ENCODE measurements at places on chromosomes 1 and 21.

GRCh38 chr1:54114955-54115354 lies 37.8 kb downstream of the CDCP2 start:
- DNase-seq, result no peak

- no peak for DNase-seq
Observed at GRCh38 chr1:44497422-44498170, 92.5 kb downstream of the RNF220 start.

GRCh38 chr1:54585181-54586066 lies 37.4 kb downstream of the ACOT11 start:
- DNase-seq, result no peak

DNA sequence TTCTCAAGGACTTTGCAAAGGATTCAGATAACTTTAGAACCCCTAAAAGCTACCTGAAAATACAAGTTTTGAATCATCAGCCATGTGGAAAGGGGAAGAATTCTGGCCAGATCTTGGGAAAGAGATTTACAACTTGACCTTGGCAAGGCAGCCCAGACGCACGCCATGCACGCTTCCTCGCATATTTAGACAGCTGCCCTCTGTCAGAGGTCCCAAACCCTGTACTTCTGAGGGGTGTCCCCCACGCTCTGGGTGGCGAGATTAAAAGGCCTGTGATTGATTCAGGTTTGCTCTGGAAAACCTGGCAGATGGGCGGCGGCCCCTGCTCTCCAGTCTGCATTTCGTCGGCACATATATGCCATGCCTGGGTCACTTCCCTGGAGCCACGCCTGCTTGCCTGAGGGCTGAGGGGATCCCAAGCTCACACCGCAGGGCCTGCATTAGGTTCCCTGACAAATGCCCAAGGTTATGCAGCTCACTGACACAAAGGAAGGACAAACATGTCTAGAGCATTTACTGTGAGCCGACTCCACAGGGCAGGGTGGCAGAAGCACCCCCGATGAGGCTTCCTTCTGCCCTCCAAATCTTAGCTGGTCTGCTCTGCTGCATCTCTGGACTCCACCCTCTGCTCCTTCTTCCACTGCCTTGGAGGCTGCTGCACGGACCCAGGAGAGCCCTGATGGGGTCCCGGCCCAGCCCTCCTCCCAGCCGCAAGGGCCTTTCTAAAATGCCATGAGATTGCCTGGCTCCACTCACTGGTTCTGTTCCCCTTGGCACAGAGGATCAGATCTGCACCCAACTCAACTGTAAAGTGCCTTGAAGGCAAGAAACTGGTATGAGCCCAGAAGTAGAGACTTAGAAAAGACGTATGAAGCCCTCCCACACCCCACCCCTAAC lies 103.9 kb downstream of the BCAR3 start:
- DNase-seq, result no peak

DNA sequence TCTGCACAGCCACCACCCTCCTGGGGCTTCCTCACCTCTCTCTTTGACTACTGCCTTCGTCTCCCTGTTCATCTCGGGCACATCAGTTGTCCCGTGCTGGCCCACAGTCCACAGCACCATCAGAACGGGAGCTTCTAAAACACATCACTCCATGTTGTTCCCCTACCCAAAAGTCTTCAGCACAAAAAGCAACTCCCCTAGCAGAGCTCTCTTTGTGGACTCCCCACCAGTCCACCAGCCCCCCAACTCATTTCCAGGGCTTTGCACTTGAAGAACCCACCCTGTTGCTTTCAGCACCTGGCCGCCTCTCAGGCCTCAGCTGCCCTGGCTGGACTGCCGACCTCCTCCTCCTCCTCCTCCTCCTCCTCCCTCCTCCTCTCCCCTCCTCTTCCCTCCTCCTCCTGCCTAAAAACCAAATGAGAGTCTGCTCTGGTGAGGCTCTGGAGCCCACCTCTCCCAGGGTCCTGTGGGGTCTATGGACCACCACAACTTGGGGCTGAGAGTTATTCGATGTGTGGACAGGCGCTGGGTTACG lies 251.2 kb upstream of the VAMP3 start:
- no peak for DNase-seq

GRCh38 chr21:15743593-15743992 lies 13.8 kb downstream of the USP25 start:
- no peak for DNase-seq

- peak; percentile 32 for DNase-seq
Observed at GRCh38 chr1:25246600-25247023, 642 bp downstream of the RSRP1 start.

DNA sequence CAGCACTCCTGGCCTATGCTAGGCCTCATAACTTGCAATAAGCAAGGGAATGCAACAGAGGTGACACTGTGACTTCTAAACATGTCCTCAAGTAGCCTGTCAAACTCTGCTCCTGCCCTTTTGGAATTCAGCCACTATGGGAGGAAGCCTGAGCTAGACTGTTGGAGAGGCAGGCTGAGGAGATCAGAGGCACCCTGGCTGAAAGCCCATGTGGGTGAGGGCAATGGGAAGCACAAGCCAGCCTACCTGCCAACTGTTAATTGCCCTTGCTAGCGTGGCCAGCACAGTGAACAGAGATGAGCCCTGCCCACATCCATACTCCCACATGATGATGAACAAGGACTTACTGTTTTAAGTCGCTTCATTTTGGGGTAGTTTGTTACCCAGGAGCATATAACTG lies 17.7 kb downstream of the GNB1 start:
- DNase-seq, result no peak

GRCh38 chr1:6129313-6129712 lies 50.8 kb downstream of the CHD5 start:
- DNase-seq, result no peak

- no peak for DNase-seq
Observed at GRCh38 chr1:64535938-64536835, 66.3 kb downstream of the CACHD1 start.

DNA sequence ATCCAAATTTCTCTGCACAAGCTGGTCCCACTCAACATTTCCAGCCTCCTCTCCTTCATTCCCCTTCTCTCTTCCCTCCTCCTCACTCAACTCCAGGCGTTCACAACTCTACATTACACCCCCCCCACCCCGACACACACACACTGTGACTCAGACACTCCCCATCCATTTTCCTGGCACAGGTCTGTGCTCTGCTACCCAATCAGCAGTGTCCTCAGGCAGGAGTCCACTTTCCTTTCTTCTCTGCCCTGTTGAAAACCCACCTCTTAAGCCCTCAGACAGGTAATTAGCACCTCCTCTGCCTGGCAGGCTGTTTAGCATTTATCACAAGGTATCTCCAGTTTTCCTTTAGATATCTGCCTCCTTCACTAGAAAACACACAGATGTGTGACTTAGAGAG lies 8.8 kb upstream of the LMX1A start:
- DNase-seq, result no peak

DNA sequence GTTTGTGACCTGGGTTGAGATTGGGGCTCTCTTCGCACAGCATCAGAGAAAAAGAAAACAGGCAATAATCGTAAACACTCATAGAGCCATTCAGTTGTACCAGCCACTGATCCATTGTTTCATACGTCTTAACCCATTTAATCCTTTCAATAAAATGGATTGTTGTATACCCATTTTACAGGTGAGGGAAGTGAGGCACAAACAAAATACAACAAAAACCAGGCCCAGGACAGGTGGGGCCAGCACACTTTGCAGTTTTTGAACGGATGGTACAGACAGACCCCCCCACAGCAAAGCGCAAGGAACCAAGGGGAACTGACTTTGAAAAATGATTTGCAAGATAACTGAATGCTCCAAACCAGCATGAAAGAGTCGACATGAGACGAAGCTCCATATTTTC lies 4.3 kb upstream of the FHAD1 start:
- no peak for DNase-seq

GRCh38 chr1:9653491-9654050 lies 2.0 kb downstream of the PIK3CD start:
- DNase-seq, result peak; percentile 26

DNA sequence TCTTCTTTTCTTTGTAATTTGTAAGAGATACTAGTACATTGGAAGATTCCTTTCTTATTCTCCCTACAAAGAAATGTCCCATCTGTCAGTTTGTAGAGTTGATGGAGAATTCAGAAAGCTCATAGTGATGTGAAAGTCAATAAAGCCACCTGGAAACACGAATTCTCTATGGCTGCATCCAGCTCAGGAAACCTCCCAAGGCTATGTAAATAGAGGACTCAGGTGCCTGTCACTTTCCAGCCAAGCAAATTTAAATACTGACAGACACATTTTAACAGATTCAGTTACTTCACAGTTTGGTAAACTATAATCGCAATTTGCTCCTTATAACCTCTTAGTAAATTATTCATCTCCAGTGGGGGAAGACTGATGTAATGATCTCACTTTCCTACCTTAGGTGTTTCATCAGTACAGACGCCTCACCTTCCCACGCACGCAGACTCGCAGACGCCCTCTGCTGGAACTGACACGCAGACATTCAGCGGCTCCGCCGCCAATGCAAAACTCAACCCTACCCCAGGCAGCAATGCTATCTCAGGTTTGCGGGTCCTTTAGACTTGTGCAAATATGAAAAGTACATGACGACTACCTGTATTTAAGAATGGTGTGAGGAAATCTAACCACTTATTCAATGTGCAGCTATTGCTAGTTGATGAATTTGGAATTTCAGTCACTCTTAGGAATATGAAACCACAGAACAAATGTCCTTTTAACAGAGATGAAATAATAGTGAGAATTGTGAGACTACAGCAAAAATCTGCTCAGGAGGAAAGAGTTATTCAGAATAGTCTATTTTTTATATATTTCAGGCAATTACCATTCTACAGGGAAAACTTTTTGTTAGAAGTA lies 60.6 kb downstream of the PTPRC start:
- peak; percentile 59 for DNase-seq

GRCh38 chr1:31926853-31927660 lies 11.1 kb downstream of the PTP4A2 start:
- no peak for DNase-seq

- DNase-seq, result no peak
Observed at GRCh38 chr21:22961258-22961657, 1963.0 kb downstream of the NCAM2 start.

DNA sequence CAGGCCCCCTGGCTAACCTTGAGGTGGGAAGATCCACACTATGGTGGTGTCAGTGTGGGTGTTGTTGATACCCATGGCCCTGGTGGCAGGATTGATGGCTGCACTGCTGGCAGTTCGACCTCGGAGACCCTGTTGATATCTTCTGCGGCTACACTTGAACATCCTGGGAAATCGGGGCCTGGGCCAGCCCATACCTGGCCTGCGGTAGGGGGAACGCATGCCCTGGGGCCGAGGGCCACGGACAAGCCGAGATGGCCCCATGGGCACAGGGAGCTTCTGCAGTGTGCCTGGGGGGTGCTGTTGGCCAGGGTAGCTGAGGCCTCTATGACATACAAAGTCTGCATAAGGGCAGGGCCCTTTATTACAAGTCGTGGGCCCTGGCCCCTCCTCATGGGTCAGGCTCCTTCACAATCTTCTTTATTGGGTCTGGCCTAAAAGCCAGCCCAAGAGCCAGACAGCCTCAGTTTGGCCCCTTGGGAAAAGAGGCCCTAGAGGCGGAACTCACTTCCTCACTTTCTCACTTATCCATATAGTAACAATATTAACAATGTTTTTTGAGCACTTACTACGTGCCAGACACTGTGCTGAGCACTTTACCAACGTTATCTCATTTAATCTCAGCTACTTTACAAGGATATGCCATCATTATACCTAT lies at the start of gene P3R3URF:
P3R3URF (minus strand) TSS at position 278 of the 655 bp plus-strand sequence; CDS start at position 261, 17 bp downstream.
- no peak for DNase-seq

DNA sequence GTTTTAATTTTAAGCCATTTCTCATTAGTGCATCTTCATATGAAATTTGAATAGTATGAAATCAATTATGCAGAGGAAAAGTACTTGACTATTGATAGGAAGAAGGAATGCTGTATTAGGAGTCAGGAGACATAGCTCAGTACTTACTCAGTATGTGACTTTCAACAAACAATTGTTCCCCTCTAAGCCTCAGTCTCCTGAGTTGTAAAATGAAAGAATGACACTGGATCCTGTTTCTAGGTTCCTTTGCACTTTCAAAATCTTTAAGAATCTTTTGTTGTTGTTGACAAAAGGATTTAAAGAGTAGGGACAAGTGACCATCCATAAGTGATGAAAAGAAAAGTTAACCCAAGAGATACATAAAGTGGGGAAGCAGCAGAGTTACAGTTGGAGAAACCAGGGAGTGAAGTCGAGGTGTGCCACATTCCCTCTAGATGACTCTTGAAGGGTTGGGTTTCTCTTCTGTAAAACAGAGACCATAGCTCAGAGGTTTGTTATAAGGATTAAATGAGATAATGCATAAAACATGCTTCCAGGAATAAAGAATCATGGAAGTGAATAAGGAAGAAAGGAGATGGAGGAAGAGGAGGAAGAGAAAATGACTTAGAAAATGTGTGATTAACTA lies 105.7 kb upstream of the KCNJ15 start:
- no peak for DNase-seq

- DNase-seq, result no peak
Observed at GRCh38 chr21:46067505-46068201, 30.3 kb upstream of the COL6A2 start.

Measured in activated gamma-delta T cell treated with Interleukin-2 at 50 U/mL for 16 hours (primary cell).